H7 (cell line): ENCODE measurements at places on chromosomes 6 and 20. TPM values are rescaled to one million over a fixed set of nuclear protein-coding genes. Genes with fewer than 3 reads are reported as not detected.

- peak; percentile 52 for DNase-seq
These were observed 18.7 kb downstream of the KIF25 start for GRCh38 chr6:168016176-168016620.

DNA sequence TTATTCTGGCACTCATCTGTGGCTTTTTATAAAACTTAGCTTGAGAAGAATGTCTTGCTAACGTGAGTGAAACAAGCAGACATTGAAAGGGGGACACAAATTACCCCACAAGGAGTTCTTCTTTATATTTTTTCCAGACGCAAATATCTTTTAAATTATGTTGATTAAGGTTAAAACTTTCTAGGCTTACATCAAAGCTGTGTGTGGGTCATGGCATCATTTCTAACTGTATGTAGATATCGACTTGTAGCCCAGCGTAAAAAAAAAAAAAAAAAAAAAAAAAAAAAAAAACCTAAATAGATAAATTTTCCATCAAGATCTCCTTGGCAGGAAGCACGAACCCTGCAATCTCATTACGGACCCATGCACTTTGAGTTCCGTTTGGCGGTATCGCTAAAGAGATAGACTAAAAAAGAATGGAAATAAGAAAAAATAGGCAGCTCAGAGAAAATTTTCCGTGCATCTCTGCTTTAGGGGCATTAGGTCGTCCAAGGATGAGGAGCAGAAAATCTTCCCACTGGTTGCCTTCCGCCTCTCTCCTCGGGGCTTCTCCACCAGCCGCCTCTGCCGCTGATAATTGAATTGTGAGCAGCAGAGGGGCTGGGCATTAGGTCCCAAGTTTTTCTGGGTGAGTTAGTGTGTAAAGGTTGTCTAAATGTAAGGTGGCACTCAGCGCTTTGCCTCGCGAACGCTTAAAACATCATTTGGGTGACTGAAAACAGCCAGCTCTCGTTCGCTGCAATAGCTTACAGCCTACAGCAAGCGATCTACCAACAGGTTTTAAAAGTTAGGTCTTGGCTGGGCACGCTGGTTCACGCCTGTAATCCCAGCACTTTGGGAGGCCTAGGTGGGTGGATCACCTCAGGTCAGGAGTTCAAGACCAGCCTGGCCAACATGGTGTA lies 194.0 kb downstream of the TRIM27 start:
- DNase-seq, result peak; percentile 39

- peak; percentile 81 for DNase-seq
These were observed 102.1 kb downstream of the CEBPB start for GRCh38 chr20:50292591-50293283.

DNA sequence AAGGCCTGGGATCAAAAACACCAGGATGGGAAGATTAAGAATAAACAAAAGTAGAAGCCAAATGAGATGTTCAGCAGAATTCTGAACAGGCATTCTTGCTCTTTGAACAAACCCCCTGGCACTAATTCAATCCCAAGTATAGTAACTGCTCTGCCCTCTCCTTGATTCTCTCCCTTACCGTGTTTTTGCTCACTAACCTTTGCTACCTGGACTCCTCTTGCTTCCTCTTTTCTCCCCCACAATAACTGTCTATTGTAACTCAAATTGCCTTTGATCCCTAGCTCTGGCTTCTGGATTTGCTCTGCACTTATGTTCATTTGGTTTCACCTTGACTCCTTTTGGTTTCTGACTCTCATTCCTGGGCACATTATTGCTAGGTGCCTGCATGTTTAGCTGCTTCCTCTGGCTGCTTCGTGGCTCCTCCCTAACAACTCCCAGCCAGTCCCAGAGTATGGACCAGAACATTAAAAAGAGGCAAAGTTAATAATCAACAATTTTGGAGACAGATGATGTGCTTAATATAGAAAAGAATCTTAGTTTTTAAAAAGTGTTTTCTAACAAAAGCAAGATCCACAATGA lies 65.4 kb upstream of the PHIP start:
- DNase-seq, result no peak

DNA sequence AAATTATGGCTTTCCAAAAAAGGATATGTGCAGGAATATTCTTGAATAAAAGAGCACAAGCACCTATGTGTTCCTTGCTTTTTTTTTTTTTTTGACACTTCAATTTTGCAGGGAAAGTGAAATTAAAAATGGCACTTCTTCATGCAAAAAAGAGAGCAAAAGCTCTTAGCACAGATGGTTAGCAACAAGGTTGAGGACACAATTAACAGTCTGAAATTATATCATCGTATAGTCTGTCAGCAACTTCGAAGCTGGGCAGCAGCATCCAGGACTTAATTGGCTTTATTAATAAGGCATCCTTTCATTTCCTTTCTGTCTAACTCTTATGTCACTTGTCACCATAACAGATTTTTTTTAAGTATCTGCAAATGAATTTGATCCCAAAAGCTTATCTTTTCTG lies 122.6 kb downstream of the FUT9 start:
- DNase-seq, result no peak

DNA sequence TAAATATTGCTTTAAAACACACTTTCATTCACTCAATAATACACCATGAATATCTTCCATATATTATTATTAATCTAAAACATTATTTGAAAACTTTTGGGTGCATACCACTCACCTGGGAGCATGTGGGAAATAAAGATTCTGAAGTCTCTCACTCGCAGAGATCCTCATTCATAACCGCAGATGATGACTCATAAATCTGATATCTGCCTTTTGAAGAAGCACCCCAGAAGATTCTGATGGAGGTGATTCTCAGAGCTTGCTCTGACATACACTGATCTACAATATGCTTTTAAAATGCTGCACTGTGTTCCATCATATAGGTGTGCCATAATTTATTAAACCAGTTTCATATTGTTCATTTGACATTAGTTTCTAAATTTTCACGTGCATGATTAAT lies 135.0 kb upstream of the SGK1 start:
- DNase-seq, result no peak

- DNase-seq, result no peak
These were observed 43.0 kb downstream of the EYA2 start for GRCh38 chr20:46937533-46938226.

DNA sequence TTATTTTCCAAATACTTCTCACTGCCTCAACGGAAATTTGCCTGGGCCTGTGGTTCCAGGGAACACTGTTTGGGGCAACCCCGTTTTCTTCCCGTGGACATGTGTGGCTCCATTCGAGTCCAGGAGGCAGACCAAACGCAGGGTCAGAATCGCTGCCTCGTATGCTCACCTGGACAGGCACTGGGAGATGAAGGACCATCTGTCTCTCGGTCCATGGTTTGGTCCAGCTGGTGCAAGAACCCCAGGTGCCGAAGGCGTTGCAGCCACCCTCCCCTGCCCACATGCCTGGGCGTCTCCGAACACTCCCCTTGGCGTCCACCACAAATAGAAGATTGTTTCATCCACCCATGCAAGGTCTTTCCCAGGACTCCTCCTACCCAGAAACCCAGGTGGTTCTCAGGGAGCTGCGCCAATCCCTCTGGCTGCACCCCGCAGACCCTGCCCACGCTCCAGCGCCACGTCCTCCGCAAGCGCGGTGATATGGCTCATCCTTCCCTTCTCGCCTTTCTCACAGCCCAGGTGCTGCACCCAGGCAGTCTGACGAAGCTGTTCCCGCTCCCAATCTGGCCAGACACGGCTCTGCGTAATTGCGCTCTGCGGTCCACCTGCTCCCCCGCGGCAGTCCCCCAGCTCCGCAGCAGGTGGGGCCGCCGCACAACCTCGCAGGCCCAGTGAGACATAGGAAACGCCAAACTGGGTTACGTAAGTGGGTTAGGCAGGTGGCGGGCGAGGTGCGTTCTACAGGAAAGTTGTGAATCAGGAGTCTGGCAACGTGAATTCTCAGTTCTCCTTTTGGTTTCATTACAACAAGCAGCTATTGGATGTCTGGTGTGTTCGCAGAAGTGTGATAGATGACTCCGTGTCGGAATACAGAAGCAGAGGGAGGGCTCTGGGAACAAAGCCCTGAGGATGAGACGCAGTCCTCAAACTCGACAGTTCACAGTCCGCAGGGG lies 146.2 kb upstream of the ECI2 start:
- peak; percentile 82 for DNase-seq

DNA sequence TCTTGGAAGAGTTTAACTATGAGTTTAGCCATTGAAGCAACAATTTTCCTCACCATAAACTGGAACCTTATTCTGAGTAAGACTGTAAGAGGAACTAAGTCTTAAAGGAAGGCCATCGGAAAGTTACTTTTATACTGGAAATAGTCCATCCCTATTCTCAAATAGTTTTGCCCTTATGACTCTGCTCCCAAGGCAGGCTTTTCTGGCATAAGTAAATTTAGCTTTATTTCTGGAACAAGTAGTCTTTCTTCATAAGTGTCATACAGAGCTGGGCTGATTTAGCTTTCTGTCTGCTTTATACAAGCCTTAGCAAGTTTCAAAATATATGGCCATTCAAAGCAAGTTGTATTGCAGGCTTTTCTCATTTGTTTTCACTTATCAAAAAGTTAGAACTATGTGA lies 328.1 kb downstream of the HACE1 start:
- no peak for DNase-seq

The LAMP5 gene
- 0.78 and 1.4 TPM in 2 replicates for total RNA-seq
